NCI-H1417 (cell line): ENCODE measurements at places on chromosomes 13 and 19.

DNA sequence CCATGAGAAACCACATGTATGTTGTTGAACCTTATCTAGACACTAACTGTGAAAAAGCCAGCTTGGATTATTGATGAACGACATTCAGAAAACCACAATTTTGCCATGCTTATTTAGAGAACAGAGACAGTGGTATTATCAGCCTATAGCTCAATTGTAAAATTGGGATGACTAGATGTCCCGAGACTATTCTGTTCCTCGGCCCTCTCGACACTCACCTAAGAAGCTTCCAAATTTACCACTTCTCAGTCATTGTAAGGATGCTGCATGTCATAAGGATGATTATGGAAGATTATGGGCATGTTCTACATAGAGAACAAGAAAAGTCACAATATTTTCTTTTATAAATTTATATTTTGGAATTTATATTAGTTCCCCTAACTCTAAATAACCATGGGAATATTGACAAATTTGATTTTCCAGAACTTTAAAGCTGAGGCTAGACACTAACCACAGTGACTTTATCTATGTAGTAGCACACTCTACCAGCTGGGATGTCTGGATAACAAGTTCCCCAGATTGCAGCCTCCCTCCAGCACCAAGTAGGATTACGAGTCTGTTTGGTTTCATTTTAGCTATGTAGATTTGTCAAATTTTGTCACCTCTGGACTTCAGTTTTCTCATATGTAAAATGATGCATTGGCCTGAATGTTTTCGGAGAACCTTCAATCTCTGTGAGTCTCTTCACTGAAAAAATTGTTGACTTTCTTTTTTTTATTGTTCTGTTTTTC, 513.6 kb downstream of the IRS2 start:
- no peak for DNase-seq

- DNase-seq = no peak
Observed at GRCh38 chr13:66977161-66977560, 253.0 kb downstream of the PCDH9 start.

- DNase-seq = peak; percentile 20
Observed at GRCh38 chr13:76971851-76972829, 19.7 kb upstream of the CLN5 start.

DNA sequence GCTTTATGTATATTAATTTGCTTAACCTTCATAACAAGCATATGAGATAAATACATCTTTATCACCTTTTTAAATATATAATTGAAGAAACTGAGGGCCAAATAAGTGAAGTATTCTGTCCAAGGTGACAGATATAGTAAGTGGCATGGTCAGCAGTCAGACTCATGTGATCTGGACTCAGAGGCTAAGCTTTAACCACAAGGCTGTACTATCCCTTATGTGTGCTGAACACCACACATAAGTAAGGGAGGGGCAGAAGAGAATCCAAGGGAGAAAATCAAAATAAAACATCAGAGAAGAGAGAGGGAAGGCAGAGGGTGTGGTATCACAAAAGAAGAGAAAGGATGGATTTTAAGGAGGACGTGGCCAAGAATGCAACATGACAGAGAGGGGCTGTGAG, 348.4 kb downstream of the EFNB2 start:
- DNase-seq = no peak

GRCh38 chr19:54335164-54335563, 3.8 kb downstream of the LILRA4 start:
- DNase-seq = no peak
